ENCODE measurements at places on chromosomes 5 and 9.
A peak's percentile ranks its signal among the peaks of the same experiment; 100 is the strongest.

- no peak for DNase-seq
These were observed 82.8 kb downstream of the COL5A1 start for GRCh38 chr9:134724202-134724911.

DNA sequence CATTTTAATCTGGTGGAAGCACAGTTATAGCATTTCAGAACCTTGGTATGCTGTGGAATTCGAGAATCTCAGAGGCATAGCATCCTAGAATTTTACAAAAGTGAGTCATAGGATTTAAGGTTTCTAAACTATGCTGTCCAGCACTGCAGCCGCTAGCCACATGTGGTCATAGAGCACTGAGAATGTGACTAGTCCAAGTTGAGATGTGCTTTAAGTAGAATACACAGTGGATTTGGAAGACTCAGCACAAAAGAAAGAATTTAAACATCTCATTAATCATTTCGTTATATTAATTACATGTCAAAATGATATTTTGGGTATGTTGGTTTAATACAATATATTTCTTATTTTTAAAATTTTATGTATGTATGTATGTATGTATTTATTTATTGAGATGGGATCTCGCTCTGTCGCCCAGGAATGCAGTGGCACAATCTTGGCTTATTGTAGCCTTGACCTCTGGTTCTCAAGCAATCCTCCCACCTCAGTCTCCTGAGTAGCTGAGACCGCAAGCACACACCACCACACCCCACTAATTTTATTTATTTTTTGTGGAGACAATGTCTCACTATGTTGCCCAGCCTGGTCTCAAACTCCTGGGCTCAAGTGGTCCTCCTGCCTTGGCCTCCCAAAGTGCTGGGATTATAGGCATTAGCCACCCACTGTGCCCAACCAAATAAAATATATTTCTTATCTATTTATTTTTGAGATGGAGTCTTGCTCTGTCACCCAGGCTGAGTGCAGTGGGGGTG is 20.4 kb upstream of the RPS14 start:
- no peak for DNase-seq

DNA sequence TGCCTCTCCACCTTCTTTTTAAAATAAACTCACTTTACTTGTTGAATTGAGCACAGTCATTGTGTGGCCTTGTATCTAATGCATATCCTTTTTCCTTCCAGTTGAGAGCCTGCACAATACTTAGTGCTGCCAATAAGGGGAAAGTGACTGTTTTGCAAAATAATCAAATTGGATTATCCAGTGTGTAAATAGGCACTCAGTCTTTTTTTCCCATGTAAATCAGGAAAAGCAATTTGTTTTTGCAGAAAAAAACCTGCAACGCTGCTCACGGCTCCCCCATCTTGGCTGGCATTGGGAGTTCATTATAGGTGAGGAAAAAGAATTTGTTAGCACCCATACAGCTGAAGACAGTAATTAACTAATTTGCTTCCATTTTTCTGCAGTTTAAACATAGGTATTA is 299.9 kb downstream of the CSNK1G3 start:
- DNase-seq = no peak

- DNase-seq = peak; percentile 3
These were observed 628 bp downstream of the PPP2R2B start for GRCh38 chr5:146877783-146878475.

DNA sequence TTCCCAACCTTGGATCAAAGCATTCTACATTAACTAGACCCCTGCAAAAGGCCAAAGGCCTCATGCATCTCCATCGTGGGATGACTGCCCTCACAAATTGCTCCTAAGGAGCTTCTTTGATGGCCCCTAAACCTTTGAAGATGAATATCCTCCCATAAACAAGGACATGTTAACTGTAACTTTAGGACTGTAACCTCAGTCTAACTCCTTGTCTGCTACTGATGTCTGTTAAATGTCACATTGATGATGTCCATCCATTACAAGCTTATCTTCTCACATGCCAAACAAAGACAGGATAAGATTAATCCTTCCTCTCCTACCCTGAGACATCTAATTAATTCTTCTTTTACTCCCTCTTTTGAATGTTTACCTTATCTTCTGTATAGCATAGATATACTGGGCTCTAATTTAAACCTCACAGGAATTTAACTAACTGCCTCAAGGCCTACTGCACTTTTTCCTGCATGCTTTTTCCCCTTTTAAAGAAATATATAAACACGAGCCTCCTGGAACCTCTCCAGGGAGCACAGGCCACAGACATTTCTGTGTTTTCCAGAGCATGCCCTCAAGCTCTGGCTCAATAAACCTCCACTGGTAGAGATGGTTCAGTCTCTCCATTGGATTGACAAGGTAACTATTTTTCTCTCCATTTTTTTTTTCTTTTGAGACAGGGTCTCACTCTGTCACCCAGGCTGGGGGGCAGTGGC is 90.6 kb upstream of the SLC25A48 start:
- no peak for DNase-seq

DNA sequence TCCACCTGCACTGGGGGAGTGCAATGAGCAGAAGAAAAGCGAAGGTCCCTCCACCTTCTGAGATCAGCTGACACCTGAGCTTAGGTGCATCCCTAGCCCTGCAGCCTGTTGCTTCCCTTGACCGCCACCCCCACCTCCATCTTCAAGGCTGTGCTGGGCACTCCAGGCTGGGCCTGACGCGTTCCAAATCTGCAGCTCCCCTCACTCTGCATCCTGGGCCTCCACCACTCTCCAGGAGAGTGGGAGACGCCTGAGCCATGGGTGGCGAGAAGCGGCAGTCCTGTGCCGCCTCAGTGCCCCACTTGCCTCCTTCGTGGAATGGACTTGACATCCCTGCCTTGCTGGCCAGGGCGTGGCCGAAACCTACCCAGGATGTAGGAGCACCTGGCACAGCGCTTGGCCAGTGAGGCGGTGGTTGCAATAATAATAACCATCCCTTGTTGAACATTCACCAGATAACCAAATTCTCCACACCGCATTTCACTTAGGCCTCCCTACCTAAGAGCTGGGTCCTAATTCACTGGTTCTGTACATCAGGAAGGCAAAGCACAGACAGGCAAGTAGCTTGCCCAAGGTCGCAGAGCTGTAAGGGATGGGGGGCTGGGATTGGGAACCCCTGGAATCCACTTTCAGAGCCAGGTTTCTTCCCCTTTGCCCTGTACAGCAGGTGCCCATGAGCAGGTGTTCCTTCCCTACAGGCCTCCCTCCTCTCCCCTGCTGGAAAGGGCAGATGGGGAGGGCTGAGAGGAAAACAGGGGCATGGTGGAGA is 11.7 kb downstream of the B4GALT7 start:
- DNase-seq = no peak
